ENCODE measurements at places on chromosomes 13 and 19. TPM values are rescaled to one million over a fixed set of nuclear protein-coding genes. Genes with fewer than 3 reads are reported as not detected.
A peak's percentile ranks its signal among the peaks of the same experiment; 100 is the strongest.

C19orf67 gene
- not detected for total RNA-seq

AMH gene
- total RNA-seq = 3.3 TPM

ZNF567 gene
- 7.6 TPM for total RNA-seq

IGSF23 gene
- not detected for total RNA-seq

FCER2 gene
- not detected for total RNA-seq

KIRREL2 gene
- 0.14 TPM for total RNA-seq

IL17D gene
- total RNA-seq = 0.47 TPM

ZSCAN1 gene
- total RNA-seq = not detected

UBE2L5 gene
- total RNA-seq = 0.11 TPM

FGF22 gene
- 0.49 TPM for total RNA-seq

ZNF568 gene
- total RNA-seq = 3.0 TPM

- no peak for DNase-seq
These were observed 1.6 kb downstream of the ZNF431 start for GRCh38 chr19:21143428-21143827.

DNA sequence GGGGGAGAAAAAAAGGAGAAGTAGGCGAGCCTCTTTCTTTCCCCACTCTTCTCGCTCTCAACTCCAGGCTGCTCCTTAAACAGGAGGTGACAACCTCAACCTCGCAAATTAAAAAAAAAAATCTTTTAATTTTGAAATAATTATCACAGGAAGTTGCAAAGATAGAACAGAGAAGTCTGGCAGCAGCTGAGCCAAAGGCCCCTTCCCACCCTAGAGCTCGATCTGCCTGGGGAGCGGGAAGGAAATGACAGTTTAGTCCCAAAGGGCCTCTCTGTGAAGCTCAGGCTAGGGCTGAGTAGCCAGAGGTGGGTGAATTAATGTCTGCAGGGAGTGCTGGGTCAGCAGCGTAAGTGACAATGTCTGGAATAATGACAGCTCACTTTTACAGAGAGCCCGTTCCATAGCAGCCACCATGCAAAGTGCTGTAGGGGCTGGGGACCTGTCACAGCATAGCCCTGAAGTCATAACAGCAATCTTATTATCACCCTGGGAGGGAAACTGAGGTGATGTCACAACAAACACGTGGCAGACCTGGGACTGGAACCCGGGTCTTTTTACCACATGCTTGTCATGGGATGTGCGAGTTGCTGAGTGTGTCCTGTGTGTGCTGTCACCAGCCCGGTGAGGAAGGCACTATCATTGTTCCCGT lies 8.8 kb upstream of the CD22 start:
- no peak for DNase-seq

DNA sequence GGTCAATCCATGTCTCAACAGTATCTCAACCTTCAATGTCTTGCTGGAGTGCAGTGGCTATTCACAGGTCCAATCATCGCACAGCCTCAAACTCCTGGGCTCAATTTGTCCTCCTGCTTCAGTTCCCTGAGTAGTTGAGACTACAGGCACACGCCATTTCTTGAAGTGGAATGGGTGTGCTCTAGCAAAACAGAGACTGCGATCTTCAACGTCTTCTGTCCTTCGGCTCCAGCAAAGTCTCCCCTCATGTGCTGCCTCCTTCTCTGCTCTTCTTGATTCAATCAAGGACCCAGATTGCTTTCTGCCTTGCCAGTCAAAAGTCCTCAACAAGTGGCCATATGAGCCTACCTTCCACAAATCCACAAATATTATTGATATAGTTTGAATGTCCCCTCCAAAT lies 466.7 kb upstream of the MIR17HG start:
- no peak for DNase-seq

DNA sequence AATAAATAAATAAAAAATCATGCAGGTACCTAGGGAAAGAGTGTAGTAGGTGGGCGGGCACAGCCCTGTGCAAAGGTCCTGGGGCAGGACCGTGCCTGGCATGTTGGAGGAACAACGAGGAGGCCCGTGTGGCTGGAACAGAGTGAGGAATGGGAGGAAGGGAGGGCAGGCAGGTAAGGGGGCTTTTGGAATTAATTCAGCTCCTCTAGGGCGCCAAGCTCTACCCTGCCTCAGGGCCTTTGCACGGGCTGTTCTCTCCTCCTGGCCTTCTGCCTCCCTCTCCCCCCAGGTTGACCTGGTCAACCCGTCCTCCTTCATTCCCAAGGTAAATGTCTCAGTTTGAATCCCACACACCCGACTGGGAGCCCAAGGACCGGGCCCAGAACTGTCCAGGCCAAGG lies 31.1 kb upstream of the SEMA6B start:
- no peak for DNase-seq

GRCh38 chr13:34419025-34419424 lies 523.0 kb upstream of the NBEA start:
- DNase-seq = no peak

DNA sequence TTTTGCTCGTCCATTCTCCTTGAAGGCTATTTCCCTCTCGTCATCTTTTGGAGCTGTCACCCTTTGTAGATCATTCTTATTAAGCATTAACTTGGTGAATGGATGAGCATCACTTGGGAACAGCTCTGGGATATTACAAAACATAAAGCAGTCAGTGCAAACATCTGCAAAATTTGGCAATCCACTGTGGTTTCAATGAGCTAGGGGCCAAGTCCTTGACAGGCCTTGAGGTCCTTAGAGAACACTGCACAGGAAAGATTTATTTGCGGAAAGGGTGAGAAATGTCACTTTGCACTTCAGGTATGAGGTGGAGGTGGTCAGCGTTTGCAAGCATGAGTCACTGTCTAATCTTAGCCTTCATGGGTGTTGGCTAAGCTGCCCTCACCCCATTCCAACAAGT lies 239.7 kb upstream of the MAB21L1 start:
- no peak for DNase-seq

GRCh38 chr19:961866-962620 lies 22.1 kb upstream of the WDR18 start:
- DNase-seq = no peak

DNA sequence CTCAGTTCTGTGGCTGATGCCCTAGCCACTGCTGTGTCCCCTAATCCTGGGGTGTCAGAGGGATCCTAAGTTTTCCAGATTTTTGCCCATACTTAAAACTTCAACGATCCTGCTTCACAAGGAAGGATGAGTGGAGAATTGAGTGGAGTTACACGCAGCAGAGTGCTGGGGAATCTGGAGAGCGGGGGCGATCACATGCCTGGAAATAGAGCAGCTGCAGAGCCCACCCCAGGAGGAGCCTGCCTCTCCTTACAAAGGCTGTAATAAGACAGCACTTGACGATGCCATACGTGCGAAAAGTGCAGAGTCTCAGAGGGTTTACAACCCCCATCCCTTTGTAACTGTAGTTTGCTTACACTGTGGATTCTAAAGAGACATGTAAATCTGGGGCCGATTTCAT lies 40.6 kb downstream of the SUGP2 start:
- no peak for DNase-seq

DNA sequence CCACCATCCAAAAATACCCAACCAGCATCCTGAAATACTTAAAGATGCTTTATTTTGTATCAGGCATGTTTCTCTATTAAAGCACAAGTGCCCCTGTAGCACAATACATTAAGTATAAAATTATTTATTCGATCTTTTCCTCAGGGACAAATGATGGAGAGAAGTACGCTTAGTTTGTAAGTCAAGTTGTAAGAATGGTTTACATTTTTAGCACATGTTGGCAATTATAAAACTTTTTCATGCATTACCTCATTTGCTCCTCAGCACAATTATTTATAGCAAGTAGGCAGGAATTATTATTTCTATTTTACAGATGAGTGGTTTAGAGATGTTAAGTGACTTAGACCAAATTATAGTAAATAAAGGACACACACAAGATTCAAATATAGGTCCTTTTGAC lies 232.6 kb upstream of the HTR2A start:
- no peak for DNase-seq

- DNase-seq = no peak
These were observed 1775.8 kb upstream of the MIR17HG start for GRCh38 chr13:89571676-89572075.

- DNase-seq = no peak
These were observed 778 bp downstream of the ZNF230 start for GRCh38 chr19:44003461-44004009.

DNA sequence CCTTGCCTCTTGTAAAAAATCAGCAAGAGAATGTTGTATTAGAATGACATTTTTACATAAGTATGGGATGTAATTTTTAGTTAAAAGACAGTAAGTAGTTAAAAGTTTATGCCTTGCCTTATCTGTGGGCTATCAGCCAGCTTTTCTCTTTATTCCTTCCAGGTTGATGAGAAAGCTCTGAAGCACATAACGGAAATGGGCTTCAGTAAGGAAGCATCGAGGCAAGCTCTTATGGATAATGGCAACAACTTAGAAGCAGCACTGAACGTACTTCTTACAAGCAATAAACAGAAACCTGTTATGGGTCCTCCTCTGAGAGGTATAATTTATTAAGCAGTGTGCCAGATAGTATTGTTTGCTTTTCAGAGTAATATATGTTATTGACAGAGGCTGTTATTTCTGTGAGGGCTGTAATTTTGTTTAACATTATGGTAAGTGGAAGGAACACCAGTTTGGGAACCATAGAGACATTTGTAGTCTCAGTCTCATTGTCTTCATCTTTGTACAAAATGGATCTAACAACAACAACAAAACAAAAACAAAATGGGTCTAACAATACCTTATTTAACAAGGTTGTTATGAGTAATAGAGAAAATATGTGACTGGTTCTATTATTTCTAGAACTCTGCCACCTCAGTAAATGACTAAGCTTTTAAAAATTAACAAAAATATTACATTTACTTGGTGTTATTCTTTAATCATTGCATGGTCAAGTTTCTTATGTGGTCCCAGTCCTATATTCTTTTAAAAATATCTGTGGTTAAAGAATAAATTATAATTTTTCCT lies 112.8 kb downstream of the TDRD3 start:
- no peak for DNase-seq

- DNase-seq = peak; percentile 81
These were observed 5.7 kb upstream of the MRPS31 start for GRCh38 chr13:40776681-40777165.

- DNase-seq = no peak
These were observed 15.1 kb upstream of the EPHX3 start for GRCh38 chr19:15247107-15248014.

DNA sequence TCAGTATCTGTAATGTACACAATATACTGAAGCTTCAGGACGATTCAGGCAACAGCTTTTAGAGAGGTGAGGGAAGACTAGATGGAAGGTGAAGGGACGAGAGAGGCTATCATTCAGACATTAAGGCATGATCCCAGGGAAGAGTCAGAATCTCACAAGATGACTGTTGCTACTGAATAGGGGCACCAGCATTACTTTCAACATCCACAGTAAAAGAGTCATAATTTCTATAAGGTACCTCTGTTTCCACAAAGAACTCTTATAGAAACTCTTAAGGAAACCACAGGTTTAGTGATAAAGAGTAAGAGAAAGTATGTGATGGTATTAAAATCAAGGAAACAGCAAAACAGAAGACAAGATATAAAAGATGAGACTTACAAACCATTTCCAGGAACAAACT lies 23.0 kb downstream of the LCP1 start:
- DNase-seq = no peak

GRCh38 chr13:73293913-73294523 lies 235.2 kb downstream of the KLF5 start:
- no peak for DNase-seq

GRCh38 chr19:16446724-16447368 lies 24.9 kb downstream of the EPS15L1 start:
- DNase-seq = peak; percentile 65

DNA sequence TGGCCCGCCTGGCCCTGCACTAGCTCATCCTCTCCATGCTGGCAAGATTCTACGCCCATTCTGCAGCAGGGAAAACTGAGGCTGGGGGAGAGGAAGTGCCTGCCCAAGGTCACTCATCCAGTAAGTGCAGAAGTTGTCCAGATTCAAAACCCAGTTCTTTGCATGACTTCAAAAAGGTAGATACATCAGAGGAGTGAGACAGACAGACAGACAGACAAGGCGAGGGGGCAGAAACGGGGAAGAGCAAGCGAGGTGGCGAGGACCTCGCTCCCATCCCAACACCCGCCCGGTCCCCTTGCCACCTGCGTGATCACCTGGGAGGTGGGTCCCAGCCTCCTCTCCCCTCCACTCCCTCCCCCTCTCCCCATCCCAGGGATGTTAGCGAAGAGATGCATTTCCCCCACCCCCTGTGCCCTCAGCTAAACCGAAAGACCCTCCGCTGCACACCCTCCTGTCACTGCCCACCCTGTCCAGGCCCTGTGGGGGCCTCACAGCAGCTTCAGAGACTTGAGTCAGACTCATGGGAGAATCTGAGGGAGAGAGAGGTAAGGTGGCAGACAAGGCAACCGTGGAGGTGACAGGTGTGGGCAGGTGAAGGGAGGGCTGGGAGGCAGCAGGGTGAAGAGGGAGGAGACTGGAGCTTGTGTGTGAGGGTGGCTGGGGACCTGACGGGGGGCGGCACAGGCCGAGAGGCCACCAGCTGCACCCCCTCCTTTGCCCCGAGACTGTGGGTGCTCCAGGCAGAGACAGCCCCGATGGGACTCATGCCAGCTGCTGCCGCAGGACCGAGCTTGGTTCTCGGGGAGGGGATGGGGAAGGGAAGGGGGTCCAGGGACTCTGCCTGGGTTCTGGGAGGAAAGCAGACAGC lies 18.9 kb downstream of the LRRC4B start:
- DNase-seq = no peak

- no peak for DNase-seq
These were observed 9.4 kb upstream of the PROZ start for GRCh38 chr13:113148940-113149503.

- DNase-seq = no peak
These were observed 4.1 kb upstream of the TGFBR3L start for GRCh38 chr19:7910321-7911161.

GRCh38 chr13:109087916-109088623 lies 458.7 kb downstream of the MYO16 start:
- DNase-seq = no peak

DNA sequence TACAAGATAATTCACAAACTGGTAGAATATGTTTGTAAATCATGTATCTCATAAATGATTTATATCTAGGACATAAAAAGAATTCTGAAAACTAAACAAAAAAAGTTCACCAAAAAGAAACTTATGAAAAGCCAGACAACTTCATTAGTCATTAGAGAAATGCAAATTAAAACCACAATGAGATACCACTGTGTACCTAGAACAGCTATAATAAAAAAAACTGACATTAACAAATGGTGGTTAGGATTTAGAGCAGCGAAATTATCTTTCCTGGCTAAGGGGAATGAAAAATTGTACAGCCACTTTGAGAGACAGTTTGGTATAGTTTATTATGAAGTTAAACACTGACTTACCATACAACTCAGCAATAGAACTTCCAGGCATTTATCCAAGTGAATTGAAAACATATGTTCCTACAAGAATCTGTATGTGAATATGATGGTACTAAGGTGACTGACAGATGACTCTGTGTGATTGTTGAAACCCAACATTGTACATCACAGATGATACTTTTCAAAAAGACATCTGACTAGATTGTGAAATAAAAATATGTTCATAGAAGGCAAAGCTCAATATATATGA lies 41.8 kb downstream of the UGGT2 start:
- DNase-seq = no peak
